ENCODE measurements at places on chromosomes 6 and 20.
A peak's percentile ranks its signal among the peaks of the same experiment; 100 is the strongest.

- peak; percentile 90 for DNase-seq
Observed at GRCh38 chr20:64057628-64058498, 5.1 kb upstream of the TCEA2 start.

- DNase-seq: no peak
Observed at GRCh38 chr6:105005451-105005850, 48.5 kb downstream of the LIN28B start.

GRCh38 chr6:10421158-10421920 lies 6.5 kb upstream of the TFAP2A start:
- peak; percentile 80 for DNase-seq

- DNase-seq: no peak
Observed at GRCh38 chr6:74551896-74552295, 654.0 kb downstream of the COL12A1 start.

- DNase-seq: peak; percentile 95
Observed at GRCh38 chr20:1225263-1225782, 521 bp upstream of the RAD21L1 start.

DNA sequence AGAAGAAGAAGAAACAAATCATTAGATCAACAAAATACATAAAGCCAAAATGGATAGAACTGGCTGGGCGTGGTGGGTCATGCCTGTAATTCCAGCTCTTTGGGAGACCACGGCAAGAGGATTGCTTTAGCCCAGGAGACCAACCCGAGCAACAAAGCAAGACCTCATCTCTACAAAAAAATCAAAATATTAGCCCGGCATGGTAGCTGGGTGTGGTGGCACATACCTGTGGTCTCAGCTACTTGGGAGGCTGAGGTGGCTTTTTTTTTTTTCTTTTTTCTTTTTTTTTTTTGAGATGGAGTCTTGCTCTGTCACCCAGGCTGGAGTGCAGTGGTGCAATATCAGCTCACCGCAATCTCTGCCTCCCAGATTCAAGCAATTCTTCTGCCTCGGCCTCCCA lies 21.5 kb downstream of the NINL start:
- DNase-seq: no peak

Data from H9 (cell line).